Pulmonary artery endothelial cell (primary cell): ENCODE measurements at places on chromosomes 12 and 14.

DNA sequence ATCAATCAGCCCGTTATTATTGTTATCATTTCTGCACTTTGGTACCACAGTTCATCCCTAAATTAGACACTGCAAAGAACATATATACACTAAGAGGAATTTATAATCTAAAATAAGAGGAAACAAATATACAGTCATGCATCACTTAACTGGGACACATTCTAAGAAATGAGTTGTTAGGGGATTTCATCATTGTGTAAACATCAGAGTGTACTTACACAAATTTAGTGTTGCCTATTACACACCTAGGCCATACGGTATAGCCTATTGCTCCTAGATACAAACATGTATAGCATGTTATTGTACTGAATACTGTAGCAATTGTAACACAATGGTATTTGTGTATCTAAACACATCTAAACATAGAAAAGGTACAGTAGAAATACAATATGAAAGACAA is 190.5 kb downstream of the BMP4 start:
- no peak for DNase-seq

DNA sequence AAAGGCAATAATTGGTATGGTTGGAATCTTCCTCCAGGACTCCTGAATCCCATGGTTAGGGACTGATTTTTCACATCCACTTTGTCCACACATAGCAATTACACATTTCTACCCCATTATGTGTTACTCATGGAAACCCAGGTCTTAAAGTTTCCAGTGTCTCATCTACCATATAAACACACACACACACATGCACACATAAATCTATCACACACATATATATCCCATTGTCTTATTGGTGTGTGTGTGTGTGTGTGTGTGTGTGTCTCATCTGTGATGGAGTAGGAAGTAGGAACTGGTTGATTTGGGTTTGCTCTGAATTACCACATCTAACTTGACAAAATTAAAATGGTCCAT is 525.4 kb downstream of the FUT8 start:
- DNase-seq, result no peak

GRCh38 chr12:103997286-103997900 is 31.7 kb downstream of the TDG start:
- DNase-seq, result no peak

DNA sequence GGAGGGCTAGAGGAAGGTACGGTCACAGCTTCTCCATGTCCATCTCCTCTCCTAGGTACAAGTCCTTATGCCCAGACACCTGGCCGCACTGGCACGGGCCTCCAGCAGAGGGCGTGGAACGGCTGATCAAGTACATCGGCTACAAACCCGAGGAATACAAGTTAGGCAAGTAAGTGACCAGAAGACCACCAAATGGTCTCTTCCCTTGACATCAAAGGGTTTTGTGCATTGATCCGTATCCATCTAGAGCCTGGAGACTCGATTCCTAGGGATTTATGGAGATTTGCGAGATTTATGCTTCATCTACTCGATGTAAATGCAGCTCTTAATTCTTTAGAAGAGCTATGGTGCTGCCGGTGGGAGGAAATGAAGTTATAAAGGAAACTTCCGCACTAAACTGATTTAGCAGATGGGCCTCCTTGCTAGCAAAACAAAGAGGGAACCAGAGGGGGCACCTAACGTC is 44.2 kb downstream of the KCTD10 start:
- peak; percentile 58 for DNase-seq

DNA sequence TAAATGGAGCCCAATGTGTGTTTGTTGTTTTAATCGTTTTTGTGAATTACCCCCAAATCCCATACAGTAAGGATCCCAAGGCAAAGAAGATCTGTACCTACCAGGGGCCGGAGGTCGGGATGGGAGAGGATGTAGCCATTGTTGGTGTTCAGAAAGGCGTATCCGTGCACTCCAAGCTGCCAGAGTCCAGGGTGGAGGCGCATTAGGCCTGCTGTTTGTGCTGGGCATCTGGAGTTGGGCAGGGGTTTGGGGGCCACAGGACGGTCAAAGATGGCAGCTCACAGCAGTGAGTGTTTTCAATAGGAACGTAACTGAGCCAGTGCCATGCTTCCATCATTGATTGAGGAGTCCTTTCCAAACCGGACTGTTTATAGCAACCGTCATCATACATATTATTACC is 40.2 kb downstream of the CACNA2D4 start:
- DNase-seq, result no peak

DNA sequence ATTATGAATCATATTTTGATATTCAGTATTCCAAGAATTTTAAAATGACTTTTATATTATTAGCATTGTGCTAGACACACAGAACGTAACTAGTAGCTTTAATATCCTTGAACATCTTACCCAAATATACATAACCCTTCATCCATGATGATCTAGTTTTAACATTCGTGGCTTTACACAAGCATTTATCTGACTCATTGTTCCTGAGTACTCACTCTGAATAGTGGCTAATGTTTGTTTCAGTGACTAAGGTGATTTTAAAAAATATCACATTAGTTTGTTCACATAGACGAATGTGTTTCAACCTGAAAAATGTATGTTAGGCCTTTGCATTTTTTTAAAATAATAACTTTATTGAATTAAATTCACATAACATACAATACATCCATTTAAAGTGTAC is 80.0 kb upstream of the PTPRQ start:
- no peak for DNase-seq

GRCh38 chr12:59375633-59376032 is 220.2 kb upstream of the SLC16A7 start:
- no peak for DNase-seq

DNA sequence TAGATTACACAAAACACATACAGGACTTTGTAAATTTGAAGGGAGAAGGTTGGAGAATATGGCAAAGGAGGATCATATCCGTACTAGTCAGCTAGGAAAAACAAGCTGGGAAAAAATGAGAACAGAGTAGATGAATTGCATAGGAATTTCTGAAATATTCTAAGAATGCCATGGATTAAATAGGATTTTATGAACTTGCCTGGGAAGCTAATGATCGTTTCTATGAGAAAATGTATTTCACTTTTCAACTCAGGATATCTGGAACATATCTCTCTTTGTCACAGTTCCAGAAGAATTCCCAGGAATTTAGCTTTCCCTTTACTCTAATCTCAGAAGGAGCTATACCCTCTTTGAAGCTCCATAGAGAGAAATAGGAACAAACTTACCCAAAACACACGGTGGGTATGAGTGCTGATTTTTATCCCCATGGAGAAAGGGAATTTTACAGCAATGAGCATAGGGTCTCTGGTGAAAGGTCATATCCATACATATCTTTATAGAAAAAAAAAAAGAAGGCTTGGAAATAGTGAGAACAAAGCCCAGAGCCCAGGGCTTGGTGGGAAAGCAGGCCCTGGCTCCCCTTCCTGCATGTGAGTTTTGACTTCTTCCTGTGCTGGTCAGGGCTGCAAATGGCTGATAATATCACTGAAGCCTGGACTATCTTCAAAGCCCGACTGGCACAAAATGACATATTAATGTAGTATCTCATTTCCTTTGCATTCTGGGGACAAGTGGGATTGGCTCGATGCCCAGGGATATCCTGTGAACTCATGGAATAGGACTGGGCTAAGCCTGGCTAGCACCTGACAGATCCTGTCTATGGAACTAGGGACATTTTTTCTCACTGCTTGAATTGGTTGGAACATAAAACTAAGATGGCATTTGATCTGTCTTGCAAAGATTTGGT is 136.3 kb downstream of the AEBP2 start:
- peak; percentile 100 for DNase-seq

GRCh38 chr14:98177551-98177950 is 1094.4 kb downstream of the BCL11B start:
- DNase-seq, result no peak

DNA sequence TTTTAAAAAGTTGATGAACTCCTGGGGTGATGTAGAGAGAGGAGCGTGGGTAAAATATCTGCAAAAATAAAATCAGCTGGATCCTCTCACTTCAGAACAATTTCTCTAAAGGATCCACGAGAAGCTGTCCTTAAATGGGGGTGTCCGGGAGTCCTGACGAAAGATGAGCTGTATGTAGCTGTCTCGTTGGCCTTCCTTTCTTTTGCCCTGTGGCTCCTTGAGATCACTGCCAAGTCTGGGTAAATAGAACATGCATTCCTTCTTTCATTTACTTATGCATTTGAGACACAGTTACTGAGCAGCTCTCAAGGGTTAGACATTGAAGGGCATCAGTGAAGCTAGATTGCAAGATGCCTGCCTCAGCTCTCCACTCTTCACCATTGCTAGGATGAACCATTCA is 35.2 kb upstream of the TXNRD1 start:
- no peak for DNase-seq

DNA sequence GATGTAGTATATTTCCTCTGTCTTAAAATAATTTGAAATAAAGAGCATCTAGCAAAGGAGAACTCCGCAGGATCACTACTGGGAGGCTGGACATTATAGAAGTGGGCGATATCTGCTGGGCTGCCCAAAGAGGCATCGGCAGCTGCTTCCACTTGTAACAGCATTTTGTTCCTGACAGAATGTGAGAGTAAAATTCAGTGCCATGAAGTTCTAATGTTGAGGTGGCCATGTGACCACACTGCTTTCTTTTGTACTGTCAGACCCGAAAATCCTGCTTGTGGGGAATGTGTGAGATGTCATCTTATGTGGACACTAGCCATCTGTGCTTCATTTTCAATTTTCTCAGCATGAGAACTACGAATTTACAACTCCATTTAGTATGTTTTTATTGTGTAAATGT is 151.9 kb downstream of the ACSS3 start:
- no peak for DNase-seq

DNA sequence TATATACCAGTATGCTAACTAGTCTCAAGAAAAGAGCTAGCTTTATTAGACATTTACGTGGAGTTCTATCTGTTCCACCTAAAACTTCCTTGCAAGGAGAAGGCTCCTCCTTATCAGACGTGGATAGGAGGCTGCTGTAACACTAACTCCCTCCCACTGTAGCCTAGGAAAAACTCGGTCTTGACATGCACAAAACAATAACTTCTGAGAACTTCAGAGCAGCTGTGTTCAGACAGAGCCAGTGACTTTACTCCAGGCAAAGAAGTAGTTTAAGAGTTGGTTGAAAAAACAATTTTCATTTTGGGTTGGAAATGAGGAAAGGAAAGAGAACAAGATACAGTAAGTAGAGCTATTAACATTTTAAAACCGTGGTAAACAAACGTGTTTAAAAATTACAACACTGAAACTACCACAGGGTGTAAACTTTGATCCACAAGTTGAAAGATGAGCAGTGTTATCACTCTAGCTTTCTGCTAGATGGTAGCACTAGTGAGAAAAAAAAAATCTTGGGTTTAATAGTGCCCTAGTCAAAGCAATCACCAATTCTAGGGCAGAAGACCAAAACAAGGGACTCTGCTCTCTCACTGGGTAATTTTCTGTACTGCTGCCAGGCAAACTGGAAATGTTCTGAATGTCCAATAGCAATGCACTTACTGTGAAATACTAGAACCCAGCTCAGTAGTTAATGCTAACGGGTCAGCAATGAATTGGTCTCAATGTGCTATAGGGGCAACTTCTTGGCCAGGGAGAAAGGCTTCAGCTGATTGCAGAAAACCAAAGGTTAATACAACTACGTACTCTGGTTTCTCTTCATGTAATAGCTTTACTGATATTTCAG is 2.4 kb downstream of the ATF7 start:
- peak; percentile 53 for DNase-seq

GRCh38 chr12:32360956-32361355 is 38.4 kb upstream of the FGD4 start:
- DNase-seq, result no peak

- no peak for DNase-seq
These were observed 5.5 kb downstream of the HOXC10 start for GRCh38 chr12:53990311-53991076.

GRCh38 chr12:101685092-101685491 is 12.3 kb upstream of the CHPT1 start:
- DNase-seq, result no peak

GRCh38 chr14:68806526-68807147 is 13.8 kb upstream of the ZFP36L1 start:
- DNase-seq, result no peak

DNA sequence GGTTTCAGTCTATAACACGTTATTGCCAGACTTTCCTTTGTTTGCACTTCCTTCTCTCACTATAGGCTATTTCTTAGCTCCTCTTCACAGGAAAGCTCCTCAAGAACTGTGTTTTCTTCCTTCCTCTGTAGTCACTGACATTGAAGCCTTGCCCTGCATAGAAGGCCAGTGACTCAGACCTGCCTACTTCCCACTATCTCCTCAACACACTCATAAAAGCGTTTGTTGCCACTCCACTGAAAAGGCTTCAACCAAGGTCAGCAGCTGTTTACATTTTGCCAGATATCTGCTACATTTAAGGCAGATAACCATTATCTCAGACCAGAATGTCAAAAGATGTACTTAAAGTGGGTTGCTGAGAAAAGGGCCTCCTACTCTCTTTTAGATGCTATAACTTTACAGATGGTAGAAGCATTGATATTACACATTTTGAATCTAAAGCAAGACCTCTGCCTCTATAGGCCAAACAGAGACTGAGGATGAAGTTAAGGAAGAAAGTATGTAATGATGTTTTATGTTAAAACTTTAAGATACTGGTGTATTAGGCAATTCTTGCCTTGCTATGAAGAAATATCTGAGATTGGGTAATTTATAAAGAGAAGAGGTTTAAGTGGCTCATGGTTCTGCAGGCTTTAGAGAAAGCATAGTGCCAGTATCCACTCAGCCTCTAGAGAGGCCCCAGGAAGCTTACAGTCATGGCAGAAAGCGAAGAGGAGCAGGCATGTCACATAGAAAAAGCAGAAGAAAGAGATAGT is 233.3 kb upstream of the FLRT2 start:
- peak; percentile 20 for DNase-seq

- DNase-seq, result no peak
These were observed 121.3 kb downstream of the FUT8 start for GRCh38 chr14:65533736-65534404.

- DNase-seq, result no peak
These were observed 85.2 kb upstream of the PRMT8 start for GRCh38 chr12:3405821-3406220.

DNA sequence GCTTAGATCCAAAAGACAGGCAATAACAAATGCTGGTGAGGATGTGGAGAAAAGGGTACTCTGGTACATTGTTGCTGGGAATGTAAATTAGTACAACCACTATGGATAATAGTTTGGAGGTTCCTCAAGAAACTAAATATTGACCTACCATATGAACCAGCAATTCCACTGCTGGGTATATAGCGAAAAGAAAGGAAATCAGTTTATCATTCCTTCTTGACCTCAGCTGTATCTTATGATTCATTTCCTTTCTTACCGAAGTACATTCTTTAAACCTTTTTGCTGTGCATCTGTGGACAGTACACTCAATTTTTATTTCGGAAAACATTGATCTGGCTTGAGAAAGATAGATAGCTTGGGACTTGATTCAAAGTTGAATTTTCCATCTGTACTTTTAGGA is 183.2 kb upstream of the LRFN5 start:
- DNase-seq, result no peak

DNA sequence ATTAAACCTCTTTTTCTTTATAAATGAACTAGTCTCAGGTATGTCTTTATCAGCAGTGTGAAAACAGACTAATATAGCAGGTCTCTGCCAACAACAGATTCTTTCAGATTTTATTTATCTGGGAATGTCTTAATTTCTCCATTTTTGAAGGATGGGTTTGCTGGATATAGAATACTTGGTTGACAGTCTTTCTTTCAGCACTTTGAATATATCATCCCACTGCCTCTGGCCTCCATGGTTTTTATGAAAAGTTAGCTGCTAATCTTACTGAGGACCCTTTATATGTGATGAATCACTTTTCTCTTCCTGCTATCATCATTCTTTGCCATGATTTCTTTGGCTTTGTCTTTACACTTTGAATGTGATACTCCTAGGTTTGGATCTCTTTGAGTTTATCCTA is 148.0 kb downstream of the ANO6 start:
- no peak for DNase-seq

- DNase-seq, result no peak
These were observed 573 bp upstream of the SUSD6 start for GRCh38 chr14:69610874-69611171.

- no peak for DNase-seq
These were observed 387.5 kb downstream of the EGLN3 start for GRCh38 chr14:33563191-33563900.
